ENCODE measurements at places on chromosomes 6 and 20.

GRCh38 chr20:51800872-51801121, 1.5 kb downstream of the SALL4 start:
- DNase-seq, result no peak

DNA sequence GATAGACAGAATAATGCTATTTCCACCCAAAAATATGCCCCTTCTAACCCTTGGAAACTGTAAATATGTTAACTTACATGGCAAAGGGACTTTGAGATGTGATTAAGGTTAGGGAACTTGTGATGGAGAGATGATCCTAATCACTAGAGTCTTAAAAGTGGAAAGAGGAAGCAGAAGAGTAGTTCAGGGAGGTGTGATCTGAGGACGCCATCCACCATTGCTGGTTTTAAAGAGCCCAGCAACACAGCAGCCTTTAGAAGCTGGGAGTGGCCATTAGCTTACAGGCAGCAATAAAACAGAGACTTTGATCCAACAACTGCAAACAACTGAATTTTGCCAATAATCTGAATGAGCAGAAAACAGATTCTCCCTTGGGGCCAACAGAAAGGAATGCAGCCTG, 30.6 kb downstream of the ZNF311 start:
- DNase-seq, result no peak

DNA sequence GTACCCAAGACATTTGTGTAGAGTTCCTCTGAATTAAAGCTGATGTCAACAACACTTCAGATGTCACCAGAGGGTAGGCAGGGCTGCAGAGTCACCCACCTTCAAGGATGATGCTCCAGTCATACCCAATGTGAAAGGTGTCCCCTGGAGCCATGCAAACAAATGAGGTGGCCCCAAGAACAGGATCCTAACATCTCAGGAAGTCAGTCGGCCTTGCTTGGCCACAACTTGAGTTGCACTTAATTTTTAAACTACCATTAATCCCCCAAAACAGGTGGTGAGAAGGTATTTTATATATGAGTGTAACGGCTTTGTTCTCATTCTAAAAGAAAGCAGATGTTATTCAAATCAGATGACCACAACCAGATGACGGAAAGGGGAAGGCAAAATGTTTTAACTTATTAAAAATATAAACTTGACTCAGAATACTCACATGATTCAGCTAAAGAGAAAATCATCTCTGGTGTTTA, 21.1 kb upstream of the SERPINB1 start:
- no peak for DNase-seq

- DNase-seq, result no peak
These were observed 13.8 kb downstream of the FOXQ1 start for GRCh38 chr6:1325461-1326309.

GRCh38 chr6:129507059-129507807, 202.7 kb downstream of the ARHGAP18 start:
- DNase-seq, result no peak

DNA sequence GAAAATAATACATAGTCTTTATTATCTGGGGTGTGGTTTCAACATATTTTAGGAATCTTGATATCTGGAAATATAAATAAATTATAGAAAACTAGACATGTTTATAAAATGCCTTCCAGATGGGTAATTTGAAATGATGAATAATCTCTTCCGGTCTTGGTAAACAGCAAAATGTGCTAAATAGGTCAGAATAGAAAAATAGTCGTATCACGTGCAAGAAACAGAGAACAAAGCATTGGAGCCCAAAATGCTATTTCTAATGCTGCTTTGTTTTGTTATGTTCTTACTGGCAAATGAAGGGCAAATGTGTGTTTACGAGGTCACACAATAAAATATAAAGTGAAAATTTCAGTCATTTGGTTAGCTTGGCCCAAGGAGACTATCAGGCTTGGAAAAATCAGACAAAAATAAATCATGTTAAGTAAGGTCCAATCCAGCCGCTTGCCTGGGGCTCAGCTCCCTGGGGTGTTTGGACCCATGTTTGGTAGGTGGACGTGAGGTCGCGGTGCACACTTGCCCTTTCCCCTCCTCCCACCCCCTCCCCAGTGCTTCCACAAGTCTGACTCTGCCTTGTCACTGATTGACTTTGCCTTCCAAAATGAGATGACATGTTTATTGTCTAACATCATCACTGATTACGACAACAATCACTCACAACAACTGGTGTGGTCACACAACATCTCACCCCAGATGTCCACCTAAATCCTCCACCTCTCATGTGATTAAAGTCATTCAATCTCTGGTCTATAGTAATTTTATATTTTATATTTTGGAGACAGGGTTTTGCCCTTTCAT, 56.0 kb downstream of the RIN2 start:
- DNase-seq, result no peak

- DNase-seq, result no peak
These were observed 379.5 kb upstream of the SULF2 start for GRCh38 chr20:48164566-48165400.

- DNase-seq, result no peak
These were observed 52.9 kb downstream of the EDN1 start for GRCh38 chr6:12343122-12343439.

DNA sequence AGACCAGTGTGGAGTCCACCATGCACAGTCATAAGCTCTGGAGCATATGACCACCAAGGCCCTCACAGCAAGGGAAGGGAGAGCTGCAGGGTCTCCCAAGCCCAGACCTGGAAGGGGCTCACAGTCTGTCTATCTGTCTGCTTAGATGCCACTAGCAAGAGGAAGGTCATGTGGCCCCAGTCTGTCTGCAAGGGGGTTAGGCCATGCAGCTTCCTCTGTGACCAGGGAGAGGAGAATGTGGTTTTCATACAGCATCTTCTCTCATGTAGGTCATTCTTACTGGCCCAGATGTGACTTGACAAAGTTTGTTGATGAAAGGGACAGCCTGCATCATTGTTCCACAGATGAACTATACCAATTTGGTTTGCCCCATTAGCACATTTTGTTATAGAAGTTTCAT, 260.8 kb downstream of the FARS2 start:
- DNase-seq, result no peak

DNA sequence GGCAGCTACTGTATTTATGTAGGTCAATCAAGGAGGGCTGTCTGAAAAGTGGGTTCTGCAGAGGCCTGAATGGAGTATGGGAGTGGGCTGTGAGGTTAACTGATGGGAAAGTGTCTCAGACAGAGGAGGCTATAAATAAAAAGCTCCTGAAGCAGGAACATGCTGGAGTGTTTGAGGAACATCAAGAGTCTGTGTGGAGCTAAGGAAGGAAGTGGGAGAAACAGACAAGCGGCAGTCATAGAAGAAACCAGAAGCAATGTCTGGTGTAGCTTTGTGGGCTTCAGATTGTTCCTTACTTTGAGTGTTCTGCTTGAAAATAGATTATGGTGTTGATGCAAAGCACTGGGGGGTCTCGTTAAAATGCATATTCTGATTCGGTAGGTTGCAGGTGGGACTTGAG, 101.5 kb upstream of the OGFRL1 start:
- DNase-seq, result no peak

- DNase-seq, result no peak
These were observed 171.0 kb downstream of the GPX5 start for GRCh38 chr6:28696682-28697081.

Data from endothelial cell (in vitro differentiated cells).